SK-N-SH treated with all-trans-retinoic acid at 6 μM for 48 hours (cell line): ENCODE measurements at places on chromosomes 2 and 18.

DNA sequence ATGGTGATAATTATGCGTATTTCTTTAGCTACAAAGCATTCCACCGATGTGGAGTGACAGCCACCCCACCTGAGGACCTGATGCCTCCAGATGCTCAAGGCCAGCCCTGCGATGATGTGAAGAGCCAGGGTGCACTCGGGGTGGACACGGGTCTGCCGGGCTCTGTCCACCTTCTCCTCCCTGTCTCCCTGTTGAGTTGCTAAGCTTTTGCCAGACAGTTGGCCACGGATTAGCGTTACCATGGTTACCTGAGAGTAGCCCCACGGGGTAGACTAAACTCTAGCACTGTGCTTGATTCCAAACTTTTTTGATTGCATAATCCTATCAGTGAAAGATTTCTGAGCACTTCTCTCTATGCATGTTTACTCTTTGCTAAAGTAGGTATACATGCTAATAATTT, 86.2 kb downstream of the SMIM21 start:
- no peak for ATAC-seq

- ATAC-seq, result no peak
Observed at GRCh38 chr2:214574084-214574781, 163.4 kb downstream of the VWC2L start.

- no peak for ATAC-seq
Observed at GRCh38 chr2:200743042-200743676, 68.6 kb upstream of the BZW1 start.

- no peak for ATAC-seq
Observed at GRCh38 chr18:9696112-9696511, 12.0 kb upstream of the RAB31 start.

GRCh38 chr18:78903436-78904178, 76.0 kb upstream of the SALL3 start:
- ATAC-seq, result no peak
